ENCODE measurements at places on chromosomes 6 and 20.

- no peak for DNase-seq
Observed at GRCh38 chr6:25329161-25329817, 50.1 kb downstream of the CARMIL1 start.

DNA sequence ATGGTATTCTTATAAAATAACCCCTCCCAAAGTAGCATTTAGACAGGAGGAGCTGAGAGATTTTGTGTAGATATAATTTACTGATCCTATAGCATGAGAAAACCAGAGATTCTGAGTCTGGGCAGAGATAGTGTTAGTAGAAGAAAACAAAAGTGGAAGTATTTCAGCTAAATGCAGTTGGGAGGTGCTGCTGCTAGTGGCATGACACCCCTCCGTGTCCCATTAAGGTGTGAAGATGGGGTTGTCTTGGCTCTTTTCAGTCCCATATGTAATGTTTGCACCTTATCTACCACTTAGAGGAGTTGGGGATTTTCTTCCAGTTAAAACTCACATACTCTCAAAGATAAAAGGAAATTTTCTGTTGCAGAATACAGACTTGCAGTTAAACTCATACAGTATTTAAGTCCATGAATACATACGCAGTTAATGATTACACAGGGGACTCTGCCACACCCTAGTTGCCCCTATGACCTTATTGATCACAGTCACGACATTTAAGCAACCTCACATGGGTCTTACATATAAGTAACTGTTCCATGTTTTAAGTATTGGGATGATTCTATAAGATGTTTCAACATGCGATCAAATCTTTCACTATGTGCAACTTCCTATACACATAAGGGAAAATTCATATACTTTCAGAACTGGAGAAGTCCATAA is 11.5 kb downstream of the TAAR2 start:
- DNase-seq: no peak

- no peak for DNase-seq
Observed at GRCh38 chr20:17832236-17832915, 132.6 kb downstream of the BANF2 start.

DNA sequence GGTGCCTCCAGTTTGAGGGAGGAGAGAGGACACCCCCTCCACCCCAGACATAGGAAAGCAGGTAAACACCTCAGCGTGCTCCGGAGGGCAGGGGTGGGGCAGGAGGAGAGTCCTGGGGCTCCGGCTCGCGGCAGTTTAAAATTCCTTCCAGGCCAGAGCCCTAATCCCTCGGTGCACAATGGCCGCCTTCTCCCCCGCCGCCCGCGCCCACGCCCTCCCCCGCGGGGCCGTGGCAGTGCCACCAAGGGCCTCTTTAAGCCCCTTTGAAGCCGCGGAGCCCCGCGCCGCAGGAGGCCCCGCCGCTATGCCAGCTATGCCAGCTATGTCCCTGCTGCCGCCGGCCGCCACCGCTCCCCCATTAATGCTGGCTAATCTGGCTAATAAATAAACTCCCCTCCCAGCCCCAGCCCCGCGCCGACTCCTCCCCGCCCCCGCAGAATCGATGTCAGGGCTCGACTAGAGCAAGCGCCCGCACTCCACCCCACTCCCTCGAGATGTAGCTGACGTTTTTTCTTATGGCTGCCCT is 125.1 kb downstream of the MRPL14 start:
- no peak for DNase-seq

GRCh38 chr6:128932061-128932460 is 49.1 kb downstream of the LAMA2 start:
- DNase-seq: no peak

DNA sequence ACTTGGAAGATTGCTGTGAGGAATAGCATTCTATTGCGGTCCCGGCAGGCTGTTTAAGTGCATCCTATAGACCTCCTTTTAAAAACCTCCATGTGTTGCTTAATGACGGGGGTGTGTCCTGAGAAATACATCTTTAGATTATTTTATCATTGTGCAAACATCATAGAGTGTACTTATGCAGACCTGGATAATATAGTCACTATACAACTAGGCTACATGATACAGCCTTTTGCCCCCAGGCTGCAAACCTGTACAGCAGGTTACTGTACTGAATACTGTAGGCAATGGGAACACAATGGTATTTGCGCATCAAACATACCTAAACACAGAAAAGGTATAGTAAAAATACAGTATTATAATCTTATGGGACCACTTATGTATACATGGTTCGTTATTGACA is 175.6 kb downstream of the RNF144B start:
- no peak for DNase-seq

GRCh38 chr6:109611502-109611901 is 79.5 kb downstream of the AK9 start:
- DNase-seq: no peak

DNA sequence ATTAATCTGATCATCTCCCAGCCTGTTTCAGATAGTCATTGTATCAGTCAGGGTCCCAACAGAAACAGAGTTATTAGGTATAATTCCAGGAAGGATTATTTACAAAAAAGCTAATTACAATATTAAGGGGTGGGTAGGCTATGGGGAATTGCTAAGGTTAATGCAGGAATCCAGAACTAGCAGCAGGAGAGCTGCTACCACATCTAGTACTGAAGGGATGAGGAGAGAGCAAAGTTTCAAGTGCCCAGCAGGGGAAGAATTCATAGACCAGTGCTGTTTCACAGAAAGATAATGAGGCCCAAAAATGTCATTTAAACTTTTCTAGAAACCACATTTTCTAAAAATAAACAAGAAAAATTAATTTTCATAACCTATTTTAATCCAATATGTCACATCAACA is 284.2 kb downstream of the HACE1 start:
- no peak for DNase-seq

GRCh38 chr6:36669002-36669401 is 9.5 kb upstream of the CDKN1A start:
- DNase-seq: no peak

- DNase-seq: no peak
Observed at GRCh38 chr6:32886681-32887383, 32.8 kb downstream of the PSMB9 start.

GRCh38 chr20:15060265-15061060 is 723.1 kb upstream of the FLRT3 start:
- no peak for DNase-seq

- DNase-seq: peak; percentile 42
Observed at GRCh38 chr20:19628570-19629134, 129.4 kb upstream of the RIN2 start.

DNA sequence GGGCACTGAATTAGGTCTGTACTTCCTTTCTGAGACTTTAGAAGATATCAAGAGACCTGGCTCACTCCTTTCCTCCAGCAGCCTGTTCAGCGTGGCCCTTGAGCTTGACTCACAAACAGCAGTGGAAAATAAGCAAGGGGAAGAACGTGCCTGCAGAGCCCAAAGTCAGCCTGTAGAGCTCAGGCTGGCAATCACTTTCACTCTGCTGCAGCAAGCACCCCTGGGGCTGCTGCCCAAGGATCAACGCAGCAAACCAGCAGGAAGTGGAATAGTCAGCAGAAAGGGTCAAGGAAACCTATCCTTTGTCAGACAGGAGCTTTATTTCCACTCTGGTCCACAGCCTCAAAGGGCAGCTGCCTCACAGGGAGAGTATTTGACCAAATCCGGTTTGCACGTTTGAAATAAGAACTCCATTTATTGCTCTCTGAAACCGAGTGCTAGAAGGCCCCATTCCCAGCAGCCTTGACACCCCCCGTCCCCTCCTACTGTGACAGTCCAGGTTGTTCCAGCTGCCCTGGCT is 77.4 kb downstream of the PRDM1 start:
- peak; percentile 55 for DNase-seq

- DNase-seq: no peak
Observed at GRCh38 chr6:149939909-149940671, 1.7 kb upstream of the ULBP2 start.

DNA sequence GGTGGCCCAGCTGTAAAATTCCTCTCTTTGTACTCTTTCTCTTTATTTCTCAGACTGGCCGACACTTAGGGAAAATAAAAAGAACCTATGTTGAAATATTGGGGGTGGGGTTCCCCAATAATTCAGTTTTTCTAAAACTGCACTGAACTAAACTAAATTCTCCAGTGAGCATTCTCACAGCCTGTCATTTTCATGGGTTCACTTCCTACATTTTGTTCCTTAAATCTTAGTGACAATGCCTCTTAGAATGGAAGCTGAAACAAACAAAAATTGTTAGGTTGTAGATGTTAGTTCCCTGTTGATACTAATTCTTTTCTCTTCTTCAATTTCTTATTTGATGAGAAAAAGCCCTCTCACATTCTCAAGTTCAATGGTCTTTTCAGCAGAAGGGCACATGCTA is 35.8 kb upstream of the IFNGR1 start:
- DNase-seq: no peak

DNA sequence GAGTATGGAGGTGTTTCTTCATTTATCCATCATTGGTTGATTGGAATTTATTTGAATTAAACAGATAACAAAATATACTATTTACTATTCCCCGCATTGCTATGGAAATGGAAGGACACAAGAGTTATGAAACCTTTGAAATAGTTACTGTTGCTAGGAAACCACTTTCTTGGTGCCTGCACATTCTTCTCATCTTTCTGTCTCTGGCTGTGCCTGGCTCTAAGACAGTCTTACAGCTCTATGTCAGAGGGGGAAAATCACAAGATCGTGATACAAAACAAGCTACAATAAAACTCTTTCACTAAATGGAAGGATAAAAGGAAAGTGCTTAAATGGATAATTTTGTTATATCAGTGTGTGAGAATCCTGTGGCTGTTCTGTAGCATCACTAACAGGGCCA is 453.0 kb downstream of the LMBRD1 start:
- DNase-seq: no peak

- no peak for DNase-seq
Observed at GRCh38 chr6:155604991-155605390, 149.4 kb upstream of the NOX3 start.

DNA sequence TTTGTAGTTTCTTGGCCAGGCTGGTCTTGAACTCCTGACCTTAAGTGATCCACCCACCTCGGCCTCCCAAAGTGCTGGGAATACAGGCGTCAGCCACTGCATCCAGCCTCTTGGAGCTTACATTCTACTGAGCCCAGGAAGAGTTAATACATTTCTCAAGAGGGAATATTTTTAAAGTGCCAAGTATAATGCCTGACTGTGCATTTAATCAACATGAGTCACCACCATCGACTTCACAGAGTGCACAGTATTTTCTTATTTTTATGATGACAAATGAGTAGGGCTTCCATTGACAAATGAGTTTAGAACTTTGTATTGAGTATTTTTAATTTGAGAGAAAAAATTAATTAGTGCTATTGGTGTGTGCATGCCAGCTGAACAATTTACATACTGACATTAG is 72.2 kb downstream of the SASH1 start:
- no peak for DNase-seq

DNA sequence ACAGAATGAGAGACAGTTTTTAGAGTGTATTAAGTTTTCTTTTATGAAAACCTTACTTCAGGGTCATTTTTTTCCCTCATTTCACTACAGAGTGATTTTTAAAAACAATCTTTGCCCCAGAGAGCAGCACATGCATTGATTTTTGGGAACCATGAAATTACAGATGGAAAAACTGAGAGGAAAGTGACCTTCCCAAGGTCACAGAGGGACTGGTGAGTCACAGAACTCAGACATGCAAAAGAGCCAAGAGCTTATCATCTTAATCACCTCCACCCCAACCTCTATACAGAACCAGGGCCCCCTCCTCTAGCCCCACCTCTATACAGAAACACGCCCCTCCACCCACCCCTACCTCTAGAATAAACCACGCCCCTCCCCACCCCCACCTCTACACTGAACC is 10.7 kb downstream of the PXMP4 start:
- DNase-seq: no peak

GRCh38 chr6:166707045-166707444 is 80.0 kb upstream of the RPS6KA2 start:
- DNase-seq: no peak

GRCh38 chr6:143581835-143582480 is 70.4 kb upstream of the FUCA2 start:
- no peak for DNase-seq

GRCh38 chr20:59750209-59750840 is 146.0 kb downstream of the PHACTR3 start:
- DNase-seq: no peak

DNA sequence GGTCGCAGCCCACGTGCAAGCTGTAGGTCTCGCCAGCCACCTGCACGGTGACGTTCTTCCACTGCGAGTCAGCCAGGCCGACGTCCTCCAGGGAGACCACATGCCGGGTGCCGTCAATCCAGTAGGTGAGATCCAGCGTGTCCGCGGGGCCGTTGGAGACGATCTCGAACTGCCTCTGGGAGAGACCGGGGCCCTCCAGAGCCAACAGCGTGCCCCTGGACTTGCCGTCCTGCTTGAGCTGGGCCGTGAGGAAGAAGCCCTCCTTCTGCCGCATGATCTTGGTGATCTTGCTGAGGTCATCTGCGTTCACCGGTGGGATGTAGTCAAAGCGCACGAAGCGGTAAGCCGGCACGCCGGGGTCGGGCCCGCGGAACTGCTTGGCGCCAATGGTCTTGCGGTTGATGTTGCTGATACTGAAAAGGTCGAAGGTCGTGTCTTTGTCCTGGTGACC is 5.1 kb downstream of the THBS2 start:
- no peak for DNase-seq

DNA sequence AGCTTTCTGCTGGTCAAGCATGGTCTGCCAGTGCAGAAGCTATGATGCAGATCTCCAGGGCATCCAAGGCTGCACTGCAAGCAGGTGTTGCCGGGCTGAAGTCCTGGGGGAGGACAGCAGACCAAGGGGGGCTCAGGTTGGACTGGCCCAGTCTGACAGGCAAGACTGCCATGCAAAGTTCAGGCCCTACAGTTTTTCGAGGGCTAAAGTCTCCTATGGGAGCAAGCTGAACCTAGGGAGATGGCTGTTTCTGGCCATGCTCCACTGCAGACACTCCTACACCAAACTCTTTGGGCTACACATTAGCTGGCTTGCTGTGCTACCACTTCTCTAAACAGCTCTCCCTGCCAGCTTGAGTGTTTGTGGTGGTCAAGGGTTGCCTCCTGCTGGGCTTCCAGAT is 130.0 kb upstream of the SYNCRIP start:
- no peak for DNase-seq

Measured in CD4-positive, alpha-beta T cell (primary cell).